ENCODE measurements at places on chromosomes 2 and 18.

DNA sequence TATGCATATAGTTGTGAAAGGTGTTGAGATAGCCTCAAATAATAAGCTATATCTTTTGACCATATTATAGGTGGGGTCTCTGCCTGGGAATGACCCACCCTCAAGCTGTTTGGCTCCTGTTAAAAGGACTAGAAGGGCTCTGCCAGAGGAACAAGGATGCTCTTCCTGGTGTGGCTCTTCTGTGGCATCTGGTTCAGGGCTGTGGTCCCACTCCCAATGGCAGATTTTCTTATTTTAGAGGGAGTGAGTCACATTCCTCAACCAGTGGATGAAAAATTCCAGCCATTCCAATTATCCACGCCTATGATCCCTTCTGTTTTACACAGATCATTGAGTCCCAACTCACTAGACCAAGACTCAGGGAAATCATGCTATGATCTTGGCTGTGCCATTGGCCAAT, 119.9 kb downstream of the PARD3B start:
- DNase-seq: no peak

- no peak for DNase-seq
Measured at GRCh38 chr2:218564056-218564455, 4.1 kb downstream of the USP37 start.

- no peak for DNase-seq
Measured at GRCh38 chr2:58039170-58039611, 7.4 kb upstream of the VRK2 start.

DNA sequence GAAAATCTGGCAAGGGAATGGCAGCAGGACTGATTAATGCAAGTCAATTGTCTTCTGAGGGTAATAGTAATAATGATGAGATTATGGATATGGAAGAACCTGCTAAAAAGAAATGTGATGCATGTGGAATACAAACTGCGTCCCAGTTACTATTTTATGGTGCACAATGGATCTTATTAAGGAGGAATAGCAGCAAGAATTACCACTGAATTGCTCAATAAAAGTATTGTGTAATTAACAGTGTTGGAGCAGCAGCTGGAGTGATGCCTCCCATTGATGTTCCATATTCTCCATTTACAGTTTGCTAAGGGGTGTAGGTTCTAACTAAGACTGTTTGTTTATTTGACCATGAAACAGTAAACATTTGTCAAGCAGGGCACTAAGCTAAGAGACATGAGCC, 167.9 kb downstream of the HRH4 start:
- no peak for DNase-seq

DNA sequence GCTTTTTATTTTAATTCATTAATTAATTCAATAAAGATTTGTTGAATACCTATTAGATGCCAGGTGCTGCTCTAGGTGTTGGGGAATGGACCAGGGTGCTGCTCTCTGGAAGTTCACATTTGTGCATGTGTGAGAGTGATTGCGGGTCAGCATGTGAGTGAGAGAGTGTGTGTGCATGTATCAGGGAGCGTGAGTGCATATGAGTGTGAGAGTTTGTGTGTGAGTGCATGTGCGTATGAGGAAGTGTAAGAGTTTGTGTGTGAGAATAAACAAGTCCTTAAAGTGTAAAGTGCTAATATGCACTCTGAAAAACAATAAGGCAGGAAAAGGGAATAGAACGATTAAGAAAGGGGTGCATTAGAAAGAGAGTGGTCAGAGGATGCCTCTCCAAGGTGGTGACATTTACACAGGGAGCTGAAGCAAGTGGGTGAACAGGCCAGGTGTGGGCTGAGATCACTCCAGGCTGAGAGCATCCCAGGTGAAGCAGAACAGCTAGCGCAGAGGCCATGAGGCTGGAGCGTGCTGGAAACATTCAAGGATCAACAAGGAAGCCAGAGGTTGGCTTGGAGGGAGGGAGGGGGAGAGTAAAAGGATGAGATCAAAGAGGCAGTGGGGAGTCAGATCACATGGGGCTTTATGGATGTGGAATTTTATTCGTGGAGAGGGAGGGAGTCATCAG, 50.5 kb upstream of the SLC1A4 start:
- DNase-seq: no peak

DNA sequence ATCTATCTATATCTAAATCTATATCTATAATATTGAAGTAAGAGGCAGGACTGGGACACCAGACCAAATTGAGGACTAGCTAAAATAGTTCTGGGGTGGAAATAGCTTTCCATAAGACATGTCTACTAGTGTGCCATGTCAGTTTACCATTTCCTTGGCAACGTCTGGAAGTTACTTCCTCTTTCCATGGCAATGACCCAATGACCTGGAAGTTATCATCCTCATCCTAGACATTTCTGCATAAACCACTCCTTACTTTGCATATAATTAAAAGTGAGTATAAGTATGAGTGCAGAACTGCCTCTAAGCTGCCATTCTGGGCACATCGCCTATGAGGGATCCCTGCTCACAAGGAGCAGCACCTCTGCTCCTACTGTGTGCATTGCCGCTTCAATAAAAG, 734.0 kb upstream of the GCFC2 start:
- no peak for DNase-seq

GRCh38 chr2:189213250-189213649, 33.7 kb upstream of the COL5A2 start:
- no peak for DNase-seq

DNA sequence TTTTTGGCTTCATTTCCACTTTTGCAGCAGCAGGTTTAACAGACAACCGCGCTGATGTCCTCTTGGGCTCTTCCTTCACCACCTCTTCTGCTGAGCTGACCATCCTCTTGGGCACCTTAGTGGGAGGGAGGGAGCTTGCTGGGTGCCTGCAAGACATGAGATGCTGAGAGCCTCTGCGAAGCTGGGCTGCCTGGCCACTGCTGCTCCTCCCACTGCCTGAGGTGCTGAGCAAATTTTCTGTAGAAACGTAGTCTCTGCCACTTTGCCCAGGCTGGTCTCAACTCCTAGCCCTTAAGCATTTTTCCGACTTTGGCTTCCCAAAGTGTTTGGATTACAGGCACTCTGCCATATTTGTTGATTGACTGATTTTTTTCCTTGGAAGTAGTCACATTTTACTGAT, 422.2 kb upstream of the MC4R start:
- DNase-seq: no peak

DNA sequence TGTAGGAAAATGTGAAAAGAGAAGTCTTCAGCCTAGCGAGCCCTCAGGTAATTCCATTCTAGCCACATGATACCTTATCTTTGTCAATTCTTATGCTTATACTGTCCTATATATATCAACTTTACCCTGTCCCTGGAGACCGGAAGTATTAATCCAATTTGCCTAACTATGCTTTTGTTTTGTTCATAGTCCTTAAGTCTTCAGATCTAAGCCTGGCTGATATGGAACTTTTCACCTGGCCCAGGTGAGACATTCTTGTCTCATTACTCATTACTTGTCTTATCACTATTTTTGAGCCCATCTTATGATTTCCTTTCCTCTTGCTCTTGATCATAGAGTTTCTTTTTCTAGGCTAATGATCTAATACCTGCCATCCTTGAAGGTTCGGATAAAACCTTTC, 194.1 kb upstream of the FANCL start:
- DNase-seq: no peak
